ENCODE measurements at places on chromosomes 2 and 18.

- no peak for ATAC-seq
These were observed 2.0 kb downstream of the SDC1 start for GRCh38 chr2:20222769-20223406.

DNA sequence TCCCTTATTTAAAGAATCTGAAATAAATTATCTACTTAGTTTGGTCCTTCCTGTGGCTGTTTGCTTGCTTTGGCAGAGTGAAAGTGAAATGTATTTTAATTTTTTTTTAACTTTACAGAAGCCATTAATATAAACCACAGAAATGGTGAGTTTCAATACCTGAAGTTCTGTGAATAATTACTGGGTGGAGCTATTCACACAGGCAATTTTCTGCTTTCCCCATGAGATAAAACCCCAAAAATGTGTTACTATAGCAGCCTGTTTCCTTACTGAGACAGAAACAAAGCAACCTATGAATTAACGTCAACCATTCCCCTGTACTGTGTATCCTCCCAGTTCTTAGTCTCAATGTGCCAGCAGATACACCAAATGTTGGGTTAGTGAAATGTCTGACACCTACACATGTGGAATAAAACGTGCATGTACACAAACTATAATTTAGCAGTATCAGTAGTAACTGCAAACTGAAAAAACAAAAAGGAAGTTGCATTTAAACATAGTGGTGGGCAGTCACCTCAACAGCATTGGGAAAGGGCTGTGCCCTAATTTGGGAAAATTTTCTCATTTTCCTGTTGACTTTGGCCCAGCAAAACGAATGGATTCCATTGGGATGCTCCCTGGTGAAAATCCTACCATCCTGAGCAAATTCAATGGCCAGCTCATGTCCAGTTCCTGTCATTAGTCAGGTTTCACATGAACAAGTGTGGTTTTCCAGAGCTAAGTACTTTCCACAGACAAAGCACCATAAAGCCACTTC is 73.1 kb upstream of the RMDN2 start:
- peak; percentile 93 for ATAC-seq

- ATAC-seq: no peak
These were observed 60.0 kb downstream of the IL1R2 start for GRCh38 chr2:102051692-102052277.

DNA sequence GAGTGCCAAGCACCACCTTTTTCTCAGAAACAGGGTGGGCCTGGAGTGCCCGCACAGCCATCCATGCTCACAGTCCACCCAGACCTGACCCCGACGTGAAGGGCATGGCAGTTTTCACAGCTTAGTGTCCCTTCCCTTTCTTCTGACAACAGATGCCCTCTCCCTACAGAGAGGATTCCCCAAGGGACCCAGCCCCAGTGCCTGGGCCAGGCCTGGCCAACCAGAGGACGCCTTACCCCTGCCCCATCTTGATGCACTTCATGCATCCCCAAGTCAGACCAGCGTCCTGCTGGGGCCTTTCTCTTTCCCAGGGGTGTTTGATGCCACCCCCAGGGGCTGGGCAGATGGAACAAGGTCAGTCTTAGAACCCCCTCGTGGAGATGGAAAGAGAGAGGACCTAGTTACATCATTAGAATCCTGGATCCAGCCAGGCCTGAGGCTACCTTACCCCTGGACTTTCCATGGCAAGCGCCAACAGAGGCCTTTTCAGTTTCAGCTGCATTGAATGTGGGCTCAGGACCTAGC is 3.8 kb downstream of the ANKMY1 start:
- ATAC-seq: no peak

DNA sequence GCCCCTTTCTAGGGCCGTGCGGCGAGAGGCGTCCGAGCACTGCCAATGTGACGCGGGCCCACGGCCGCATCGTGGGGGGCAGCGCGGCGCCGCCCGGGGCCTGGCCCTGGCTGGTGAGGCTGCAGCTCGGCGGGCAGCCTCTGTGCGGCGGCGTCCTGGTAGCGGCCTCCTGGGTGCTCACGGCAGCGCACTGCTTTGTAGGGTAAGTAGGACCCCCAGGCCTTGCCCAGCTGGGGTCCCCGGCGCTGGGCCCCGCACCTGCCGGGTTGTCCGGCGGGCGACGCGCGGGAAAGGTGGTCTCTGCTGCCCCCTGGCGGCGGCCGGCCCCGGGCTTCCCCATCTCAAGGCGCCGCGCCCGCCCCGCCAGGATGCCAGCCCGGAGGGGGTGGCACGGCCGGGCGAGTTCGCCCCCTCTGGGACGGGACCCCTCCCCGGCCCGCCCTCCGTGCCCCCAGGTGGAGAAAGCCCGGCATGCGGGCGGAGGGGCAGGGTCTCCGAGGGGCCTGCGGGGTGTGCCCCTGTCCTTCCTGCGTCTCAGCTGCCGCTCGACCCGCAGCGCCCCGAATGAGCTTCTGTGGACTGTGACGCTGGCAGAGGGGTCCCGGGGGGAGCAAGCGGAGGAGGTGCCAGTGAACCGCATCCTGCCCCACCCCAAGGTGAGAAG is 1.9 kb downstream of the PRSS56 start:
- ATAC-seq: peak; percentile 71

DNA sequence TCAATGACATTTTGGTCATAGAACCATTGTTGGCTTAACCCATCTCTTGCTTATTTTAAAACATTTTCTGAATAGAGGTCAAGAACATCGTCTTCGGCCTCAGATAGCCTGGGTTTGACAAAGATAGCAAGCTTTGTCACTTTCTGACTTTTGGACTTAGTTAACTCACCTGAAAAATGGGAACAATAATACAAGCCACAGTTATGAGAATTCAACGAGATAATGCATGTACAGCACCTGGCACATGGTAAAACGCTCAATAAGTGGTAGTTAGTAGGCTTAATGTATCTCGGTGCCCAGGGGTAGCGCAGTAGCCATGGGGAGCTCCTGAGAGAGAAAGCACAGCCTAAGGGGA is 446 bp upstream of the COPS7B start:
- no peak for ATAC-seq

GRCh38 chr2:190031969-190032618 is 30.4 kb downstream of the MSTN start:
- no peak for ATAC-seq

DNA sequence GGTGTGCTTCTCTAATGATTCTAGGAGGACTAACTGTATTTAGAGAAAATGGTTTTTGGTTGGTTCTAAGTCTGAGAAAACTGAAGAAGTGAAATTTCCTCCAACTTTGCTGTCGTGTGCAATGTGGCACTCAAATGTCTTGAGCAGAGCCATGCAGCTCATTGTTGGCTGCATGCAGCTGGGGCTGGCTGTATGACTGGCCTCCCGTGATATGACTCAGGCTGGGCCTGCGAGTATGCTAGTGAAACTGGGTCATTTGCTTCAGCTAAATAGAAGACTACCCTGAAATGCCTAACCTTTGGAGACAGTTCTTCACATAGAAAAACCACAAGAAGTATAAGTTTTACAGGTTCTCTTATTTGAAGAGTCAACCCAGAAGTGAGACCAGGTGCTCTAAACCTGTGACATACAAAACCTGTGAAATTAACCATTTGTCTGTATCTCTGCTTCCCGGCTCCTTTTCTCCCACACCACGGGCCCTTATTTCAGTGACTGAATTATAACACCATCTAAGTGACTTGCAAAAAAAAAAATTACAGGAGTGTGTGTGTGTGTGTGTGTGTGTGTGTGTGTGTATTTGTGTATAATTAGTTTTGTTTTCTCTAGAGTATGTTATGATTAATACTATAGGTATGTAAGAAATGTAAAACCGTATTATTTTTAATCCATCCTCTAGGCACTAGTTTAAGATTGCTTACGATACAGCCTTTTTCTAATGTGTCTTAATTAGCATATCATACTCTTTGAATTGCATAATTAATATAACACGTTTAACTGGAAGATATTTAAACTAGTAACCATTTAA is 15.9 kb downstream of the POLI start:
- peak; percentile 98 for ATAC-seq

DNA sequence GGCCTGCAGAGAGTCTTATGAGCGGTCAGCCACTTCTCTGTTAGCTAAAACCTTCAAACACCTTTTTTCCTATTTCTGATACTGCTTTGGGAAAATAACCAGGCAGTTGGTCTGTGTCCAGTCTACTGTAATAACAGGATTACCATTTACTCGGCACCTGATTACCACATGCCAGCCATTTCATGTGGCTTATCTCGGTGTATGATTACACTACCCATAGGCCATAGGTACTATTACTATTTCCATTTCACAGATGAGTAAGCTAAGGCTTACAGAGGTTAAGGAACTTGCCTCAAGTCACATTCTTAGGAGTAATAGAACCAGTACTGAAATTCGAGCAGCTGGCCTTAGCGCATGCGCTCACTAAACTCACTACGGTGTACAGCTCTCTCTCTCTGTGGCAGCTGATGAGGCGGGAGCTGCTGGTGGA is 147.2 kb upstream of the L3MBTL4 start:
- ATAC-seq: no peak

- no peak for ATAC-seq
These were observed 27.0 kb downstream of the FOSL2 start for GRCh38 chr2:28419443-28420270.

DNA sequence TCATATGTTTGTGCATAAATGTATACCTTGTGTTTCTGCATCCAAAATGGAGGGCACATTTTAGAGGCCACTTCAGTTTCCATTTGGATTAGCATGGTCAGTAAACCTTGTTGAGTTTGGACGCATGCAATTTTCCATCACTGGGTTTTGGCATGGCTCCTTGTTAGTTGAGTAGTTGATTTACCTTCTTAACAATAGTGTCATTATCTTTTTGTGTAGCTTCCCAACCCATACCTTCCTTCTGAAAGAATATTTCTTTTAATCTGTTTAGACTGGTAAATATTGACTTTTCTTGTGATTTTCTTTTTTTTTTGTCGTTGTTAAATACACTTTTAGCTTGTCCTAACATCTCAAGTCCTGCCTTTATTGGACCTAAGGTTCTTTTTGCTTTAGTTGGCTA is 15.5 kb downstream of the RPIA start:
- ATAC-seq: no peak

DNA sequence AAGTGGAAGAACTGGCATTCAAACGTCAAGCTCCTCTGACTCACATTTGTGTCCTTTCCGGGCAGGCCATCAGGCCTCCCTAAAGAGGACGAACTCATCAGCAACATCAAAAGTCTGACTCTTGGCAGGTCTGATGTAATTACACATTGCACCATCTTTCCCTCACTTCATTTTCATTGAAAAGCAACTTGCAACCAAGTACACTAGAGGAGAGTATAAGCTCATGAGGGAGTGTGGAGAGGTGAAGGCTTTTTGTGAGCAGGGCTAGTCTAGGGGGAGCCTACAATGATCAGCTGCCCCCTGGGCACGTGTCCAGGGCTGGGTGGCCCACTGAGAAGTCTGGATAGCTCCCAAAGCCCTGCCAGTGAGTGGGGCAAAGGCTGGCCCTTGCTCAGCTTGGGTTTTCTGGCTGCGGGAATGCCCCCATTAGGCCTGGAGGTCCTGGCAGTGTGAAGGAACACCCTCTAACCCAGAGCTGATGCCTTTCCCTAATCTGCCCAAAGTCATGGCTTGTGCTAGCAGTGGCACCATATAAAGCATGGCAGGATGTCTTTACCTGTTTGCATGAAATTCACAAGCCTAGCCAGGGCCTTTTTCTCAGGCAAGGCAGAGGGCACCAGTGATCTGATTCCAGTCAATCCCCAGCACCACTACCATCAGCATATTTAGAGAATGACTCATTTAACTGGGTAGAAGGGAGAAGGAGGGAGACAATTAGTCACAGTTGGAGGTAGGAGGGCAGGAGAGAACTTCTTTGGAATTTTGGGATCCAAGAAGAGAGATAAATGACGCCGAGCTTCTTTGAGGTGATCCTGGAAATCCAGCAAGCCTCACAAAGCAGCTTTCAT is 8.5 kb upstream of the DAW1 start:
- ATAC-seq: no peak

- peak; percentile 63 for ATAC-seq
These were observed 24.9 kb downstream of the BIN1 start for GRCh38 chr2:127081826-127082633.

DNA sequence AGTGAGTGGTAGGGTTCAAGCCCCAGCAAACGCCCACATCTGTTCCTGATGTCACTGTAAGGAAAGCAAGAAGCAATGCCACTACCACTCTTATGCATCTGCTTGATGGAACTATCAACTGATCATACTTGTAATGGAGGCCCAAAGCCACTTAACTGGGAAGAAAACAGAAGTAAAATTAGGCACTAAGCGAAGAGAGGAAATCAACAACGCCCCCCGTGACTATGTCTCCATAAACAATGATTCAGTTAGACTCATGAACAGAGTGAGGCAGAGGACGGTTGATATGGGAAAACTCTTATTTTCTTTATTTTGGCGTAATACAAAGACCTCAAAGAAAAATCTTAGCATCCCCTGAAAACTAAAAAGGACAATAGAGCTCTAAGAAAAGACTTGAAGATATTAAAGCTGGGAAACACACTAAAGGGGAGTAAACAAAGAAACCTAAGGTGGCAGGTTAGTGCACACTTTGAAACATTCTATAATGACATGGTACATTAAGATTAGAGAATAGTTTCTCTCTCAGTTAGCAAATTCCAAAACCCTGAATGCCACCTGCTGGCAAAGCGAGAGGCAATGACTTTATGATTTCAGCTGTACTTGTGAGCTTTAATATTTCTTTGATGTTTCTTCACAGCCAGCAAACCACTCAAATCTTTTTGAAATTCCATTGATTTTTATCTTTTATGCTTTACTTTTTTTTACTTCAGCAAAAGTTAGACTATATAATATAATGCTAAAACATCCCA is 86.5 kb downstream of the LRP2 start:
- ATAC-seq: no peak

GRCh38 chr2:162821176-162821575 is 17.4 kb downstream of the KCNH7 start:
- ATAC-seq: no peak

DNA sequence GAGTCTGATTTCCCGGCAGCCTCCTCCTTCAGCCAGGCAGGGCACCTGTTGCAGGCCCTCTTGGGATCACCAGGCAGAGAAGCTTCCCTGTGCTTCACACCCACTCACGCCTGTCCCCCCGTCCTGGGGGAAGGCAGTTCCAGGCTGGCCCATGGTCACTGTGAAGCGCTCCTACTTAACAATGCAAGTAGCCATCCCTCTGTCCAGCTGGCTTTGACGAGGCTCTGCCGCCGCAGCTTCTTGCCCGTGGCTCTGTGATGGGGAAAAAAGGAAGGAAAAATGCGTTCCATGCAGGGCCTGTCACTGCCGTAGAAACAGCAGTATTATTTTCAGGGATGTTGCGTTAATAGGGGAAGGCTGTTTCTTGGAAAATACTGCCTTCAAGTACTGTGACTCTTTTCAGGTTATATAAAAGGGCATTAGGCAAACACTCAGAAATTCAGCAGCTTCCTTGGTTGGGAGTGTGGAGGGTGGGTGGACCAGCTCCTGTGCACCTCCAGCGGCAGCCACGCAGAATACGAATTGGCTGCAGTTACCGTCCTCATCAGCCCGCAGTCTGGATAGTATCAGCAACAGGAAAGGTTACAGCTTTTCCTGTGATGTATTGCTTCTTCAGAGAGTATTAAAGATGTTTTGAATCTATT is 232.3 kb downstream of the KLHL29 start:
- ATAC-seq: no peak

GRCh38 chr2:143151111-143151752 is 22.0 kb downstream of the ARHGAP15 start:
- peak; percentile 60 for ATAC-seq
